ENCODE measurements at places on chromosomes 3 and 15.

- DNase-seq: no peak
Observed at GRCh38 chr3:4804161-4805058, 174.8 kb upstream of the BHLHE40 start.

- DNase-seq: no peak
Observed at GRCh38 chr3:84759361-84759760, 199.4 kb upstream of the CADM2 start.

GRCh38 chr15:98658831-98659699 lies 10.7 kb downstream of the IGF1R start:
- no peak for DNase-seq

DNA sequence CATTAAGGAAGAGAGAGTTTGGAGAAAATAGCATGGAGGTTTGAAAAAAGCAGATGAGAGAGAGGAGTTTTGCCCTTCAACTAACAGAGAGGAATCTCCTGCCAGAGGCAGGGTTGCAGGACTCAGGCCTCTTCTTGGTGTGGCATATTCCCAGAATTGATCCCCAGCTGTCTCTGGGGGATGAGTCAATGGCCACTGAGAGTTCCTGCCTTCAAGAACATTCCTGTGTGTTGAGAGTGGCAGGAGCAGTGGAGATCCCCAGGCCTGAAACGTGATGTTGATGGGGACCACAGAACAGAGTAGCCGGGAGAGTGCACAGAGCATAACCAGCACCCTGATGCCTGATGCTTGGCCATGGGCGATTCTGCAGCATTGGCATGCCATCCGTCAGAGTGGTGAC lies 348.4 kb upstream of the THBS1 start:
- no peak for DNase-seq

Data from NCI-H2081 treated with DMSO at 0.1 percent for 48 hours (cell line).